Uterus (tissue), 4 donors: ENCODE measurements at places on chromosomes 13 and 19.

DNA sequence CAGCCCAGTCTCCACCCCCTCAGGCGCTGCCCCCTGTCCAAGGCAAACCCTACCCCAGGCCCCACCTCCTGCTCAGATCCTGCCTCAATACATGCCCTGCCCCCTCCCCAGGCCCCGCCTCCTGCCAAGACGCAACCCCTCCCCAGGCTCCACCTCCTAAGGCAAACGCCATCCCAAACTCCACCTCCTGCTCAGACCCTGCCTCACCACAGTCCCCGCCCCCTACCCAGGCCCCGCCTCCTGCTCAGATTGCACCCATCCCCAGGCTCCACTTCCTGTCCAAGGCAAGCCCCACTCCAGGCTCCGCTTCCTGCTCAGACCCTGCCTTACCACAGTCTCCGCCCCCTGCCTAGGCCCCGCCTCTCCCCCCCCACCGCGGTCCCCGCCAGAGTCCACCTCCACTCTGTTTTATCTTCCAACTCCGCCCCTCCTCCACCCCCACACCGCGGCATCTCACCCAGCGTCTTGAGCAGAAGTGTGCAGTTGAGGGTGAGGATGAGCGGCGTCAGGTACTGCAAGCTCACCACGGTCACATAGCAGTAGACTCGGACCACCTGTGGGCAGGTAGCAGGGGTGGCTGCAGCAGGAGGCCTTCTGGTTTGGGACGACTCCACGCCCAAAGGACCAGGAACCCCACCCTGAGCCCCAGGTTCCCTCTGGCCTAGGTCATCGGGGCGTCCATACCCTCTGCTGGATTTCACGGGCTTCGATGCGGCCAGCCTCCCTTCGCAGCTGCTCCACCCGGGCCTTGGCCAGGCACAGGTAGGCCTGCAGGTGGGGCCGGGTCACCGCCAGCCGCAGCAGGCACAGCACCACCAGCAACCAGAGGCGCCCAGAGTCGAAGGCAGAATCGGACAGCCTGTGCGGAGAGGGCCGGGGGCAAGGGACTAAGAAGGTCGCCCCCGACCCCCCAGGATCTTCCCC lies 17.7 kb downstream of the TMEM161A start:
- peak; percentile 90 for DNase-seq

GRCh38 chr19:57651654-57651996 lies 17.1 kb upstream of the ZSCAN4 start:
- DNase-seq = no peak

DNA sequence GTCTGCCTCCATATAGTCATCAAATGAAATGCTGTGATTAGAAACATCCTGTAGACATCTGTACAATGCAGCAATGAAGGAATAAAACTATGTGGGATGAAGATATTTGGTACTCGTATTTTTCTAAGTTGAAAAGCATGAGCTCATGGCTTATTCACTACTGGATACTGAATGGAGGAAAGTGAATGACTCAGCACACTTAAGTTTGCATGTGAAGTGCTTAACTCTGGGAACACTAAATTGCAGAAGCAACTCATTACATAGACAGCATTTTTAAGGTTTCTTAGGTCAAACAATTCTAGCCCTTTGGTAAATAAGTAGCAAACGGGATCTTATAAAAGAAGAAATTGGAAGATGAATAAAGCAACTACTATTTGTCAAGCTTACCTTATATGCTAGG lies 429.0 kb upstream of the MIR17HG start:
- DNase-seq = no peak

GRCh38 chr13:114069376-114070097 lies 62.9 kb downstream of the RASA3 start:
- DNase-seq = no peak

GRCh38 chr13:71089056-71089455 lies 777.9 kb downstream of the DACH1 start:
- DNase-seq = no peak

GRCh38 chr19:41206926-41207750 lies 11.9 kb upstream of the AXL start:
- peak; percentile 60 for DNase-seq

DNA sequence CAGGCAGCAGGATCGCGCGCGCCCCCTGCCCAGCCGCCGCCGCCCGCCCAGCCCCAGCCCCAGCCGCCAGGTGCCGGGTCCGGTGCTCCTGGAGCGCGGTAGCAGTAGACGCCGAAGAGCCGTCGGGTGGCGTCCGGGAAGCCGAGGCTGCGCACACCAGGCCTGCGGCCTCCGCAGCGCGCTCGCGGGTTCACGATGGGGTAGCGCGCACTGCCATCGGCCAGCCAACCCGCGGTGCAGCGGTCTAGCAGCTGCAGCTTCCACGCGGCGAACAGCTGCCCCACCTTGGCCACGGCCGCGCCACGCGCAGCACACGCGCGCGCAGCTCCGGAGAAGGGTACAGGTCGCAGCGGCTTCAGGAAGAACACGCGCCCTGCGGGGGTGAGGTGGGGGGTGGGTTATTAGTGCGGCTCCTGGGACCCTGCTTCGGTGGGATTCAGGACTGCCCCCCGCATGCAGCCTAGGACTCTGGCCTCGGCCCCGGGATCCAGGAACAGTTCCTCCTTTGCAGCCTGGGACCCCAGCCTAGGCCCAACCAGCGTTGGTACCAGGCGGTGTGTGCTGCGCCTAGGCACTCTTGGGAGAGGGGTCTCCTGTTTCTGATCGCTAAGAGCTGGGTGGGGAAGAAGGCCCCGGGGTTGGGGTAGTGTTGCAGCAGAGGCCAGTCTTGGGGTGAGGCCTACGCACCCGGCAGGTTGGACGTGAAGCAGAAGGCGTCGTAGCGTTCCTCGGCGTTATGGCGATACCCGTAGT lies 15.1 kb downstream of the TM6SF2 start:
- no peak for DNase-seq

DNA sequence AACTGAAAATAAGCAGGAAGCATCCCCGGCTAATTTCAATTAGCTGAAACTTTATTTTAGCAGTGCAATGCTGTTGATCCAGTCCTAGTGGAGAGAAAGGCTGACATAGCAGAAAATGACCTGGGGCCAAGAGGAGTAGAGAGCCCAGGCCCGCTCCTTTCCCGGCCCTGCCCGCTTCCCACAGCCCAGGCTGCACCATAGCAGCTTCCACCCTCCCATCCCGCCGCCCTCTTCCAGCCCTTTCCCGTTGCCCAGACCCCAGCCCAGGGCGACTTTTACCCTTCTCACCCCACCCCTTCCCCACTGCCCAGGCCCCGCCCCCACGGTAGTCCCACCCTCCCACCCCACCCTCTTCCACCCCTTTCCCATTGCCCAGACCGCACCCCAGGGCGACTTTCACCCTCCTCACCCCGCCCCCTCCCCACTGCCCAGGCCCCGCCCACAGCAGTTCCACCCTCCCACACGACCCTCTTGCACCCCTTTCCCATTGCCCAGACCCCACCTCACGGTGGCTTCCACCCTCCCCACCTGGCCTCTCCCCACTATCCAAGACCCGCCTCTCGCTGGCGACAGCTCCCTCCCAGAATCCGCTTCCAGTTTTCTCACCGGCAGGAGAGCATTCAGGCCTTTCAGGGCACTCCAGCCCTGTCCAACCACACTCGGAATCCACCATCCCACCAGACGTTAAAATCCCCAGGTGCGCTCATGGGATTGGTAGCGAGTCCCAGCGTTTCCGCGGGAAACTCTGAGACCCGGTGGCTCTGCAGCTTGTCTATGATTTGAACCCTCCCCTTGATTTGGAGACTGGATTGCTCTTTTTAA lies 8.3 kb downstream of the ZNF160 start:
- DNase-seq = no peak

DNA sequence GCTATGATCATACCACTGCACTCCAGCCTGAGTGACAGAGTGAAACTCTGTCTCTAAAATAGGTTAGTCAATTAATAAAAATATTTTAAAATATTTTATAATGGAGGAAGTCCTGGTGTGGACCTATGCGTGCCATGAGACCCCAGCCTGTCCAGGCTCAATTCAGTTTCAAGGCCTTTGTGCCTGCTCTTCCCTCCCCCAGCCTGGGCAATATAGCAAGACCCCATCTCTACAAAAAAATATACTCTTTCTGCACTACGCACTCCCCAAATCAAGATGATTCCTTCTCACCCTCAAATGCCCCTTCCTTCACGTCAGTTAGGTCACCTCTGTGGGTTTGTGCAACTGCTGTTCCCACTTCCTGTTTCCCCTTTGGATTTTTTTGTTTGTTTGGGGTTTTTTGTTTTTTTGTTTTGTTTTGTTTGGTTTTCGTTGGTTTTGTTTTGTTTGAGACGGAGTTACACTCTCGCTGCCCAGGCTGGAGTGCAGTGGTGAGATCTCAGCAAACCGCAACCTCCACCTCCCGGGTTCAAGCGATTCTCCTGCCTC lies 1.4 kb upstream of the HSH2D start:
- DNase-seq = no peak

DNA sequence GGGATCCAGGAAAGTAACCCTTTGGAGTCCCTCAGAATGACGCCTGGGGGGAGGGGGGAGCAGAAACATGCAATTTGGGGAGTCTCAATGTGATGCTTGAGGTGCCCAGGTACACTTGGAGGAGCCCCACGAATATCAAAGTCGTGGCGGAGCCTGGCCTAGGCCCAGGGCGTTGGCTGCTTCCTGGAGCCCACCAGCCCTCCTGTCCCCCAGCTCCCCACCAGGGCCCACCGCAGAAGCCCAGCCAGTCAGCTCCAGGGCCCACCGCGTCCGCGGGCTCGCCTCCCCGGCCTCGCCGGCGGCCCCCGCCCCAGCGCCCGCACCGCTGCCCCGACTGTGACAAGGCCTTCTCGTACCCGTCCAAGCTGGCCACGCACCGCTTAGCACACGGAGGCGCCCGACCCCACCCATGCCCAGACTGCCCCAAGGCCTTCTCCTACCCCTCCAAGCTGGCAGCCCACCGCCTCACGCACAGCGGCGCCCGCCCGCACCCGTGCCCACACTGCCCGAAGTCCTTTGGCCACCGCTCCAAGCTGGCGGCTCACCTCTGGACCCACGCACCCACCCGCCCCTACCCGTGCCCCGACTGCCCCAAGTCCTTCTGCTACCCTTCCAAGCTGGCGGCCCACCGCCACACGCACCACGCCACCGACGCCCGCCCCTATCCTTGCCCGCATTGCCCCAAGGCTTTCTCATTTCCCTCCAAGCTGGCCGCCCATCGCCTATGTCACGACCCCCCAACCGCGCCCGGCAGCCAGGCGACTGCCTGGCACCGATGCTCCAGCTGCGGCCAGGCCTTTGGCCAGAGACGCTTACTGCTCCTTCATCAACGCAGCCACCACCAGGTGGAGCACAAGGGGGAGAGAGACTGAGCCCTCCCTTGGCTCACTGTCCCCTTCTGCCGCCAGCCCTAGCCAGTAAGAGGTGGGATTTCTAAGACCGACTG lies 2.1 kb downstream of the ZNF575 start:
- peak; percentile 73 for DNase-seq

- DNase-seq = no peak
Observed at GRCh38 chr19:34480491-34480890, 1.1 kb upstream of the WTIP start.

- no peak for DNase-seq
Observed at GRCh38 chr13:50420718-50421472, 405.7 kb downstream of the KCNRG start.

- no peak for DNase-seq
Observed at GRCh38 chr13:44197791-44198770, 175.5 kb upstream of the SERP2 start.

DNA sequence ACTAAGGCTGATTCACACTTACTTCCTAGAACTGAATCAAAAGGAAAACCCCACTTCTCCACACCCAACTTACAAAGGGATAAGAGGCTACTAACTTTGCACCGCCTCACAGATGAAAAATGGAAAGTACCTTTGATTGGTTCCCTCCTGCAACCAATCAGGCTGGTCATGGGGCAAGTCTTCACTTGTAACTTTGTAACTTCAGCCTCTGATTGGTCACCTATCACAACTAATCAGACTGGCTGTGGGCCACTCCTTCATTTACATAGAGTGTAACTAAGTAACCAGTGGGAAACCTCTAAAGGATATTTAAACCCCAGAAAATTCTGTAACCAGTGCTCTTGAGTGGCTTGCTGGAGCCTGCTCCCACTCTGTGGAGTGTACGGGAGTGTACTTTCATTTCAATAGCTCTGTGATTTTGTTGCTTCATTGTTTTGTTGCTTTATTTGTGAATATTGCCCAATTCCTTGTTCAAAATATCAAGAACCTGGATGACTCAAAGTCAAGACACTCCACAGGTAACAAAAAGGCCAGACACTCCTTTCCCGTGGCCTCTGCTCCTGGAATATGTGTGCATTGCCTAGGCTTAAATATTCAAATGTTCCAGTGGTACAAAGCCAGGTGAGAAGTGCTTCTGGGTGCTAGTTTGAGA lies 50.5 kb downstream of the RFC3 start:
- no peak for DNase-seq

DNA sequence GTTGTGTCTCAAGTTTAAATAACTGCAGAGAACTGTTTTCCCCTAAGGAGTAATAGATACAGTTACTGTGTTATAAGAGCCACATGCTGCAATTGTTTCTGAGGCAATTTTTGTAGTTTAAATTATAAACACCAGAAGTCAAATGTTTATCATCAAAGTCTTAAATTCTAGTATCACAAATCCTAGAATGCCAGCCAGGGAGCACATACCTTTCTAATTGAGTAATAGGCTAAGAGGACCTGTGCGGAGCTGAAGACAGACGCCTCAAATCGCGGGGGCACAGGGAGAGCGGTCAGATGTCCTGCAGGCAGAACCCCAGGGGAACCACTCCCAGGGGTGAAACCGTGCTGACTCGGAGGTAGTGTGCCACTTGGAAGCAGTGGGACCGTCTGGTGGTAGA lies 65.2 kb upstream of the TNFRSF19 start:
- no peak for DNase-seq

GRCh38 chr13:80871481-80871880 lies 530.6 kb upstream of the SPRY2 start:
- DNase-seq = no peak

GRCh38 chr19:42419309-42419708 lies 7.9 kb downstream of the LIPE start:
- DNase-seq = no peak

DNA sequence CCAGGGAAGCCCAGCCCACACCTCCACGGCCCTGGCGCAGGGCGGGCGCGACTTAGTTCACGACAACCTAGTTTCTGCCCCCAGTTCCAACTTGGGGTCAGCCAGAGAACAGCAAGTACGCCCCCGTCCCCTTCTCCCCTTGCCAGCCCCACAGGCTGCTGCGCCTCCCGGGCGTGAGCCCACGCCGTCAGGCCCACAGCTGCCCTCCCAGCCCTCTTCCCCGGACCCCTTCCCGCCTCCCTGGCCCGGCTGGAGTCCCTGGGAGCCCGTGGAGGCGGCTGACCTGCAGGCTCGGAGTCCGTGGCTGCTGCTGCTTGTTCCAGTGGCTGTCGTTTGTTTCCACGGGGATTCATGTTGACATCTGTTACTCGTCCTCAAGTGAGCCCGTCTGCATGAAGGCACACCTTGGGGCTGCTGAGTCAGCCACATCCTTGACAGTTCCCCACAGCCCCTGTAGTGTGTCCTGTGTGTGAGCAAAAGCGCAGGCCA lies 86.0 kb downstream of the ATP11A start:
- no peak for DNase-seq

GRCh38 chr13:73492811-73493210 lies 434.0 kb downstream of the KLF5 start:
- DNase-seq = no peak
